Activated naive CD4-positive, alpha-beta T cell treated with anti-CD3 and anti-CD28 coated beads for 36 hours (primary cell): ENCODE measurements at places on chromosomes 5 and 9. TPM values are rescaled to one million over a fixed set of nuclear protein-coding genes. Genes with fewer than 3 reads are reported as not detected.

The NMUR2 gene
- total RNA-seq, result not detected

The MYMK gene
- total RNA-seq, result not detected

The RGMB gene
- total RNA-seq, result 5.0 TPM

The KCNV2 gene
- total RNA-seq, result not detected

The SLC1A1 gene
- not detected for total RNA-seq

The LEAP2 gene
- 1.8 TPM for total RNA-seq

The DMGDH gene
- total RNA-seq, result 1.1 TPM

The FAM221B gene
- not detected for total RNA-seq

The TLX3 gene
- not detected for total RNA-seq
